CD4-positive, alpha-beta T cell treated with Interleukin-17A for 4 hours (primary cell): ENCODE measurements at places on chromosomes 2 and 18.
A peak's percentile ranks its signal among the peaks of the same experiment; 100 is the strongest.

GRCh38 chr2:25378731-25379490 lies 37.2 kb upstream of the DNMT3A start:
- peak; percentile 35 for DNase-seq

- no peak for DNase-seq
Observed at GRCh38 chr2:6888724-6889123, 11.1 kb downstream of the RSAD2 start.

GRCh38 chr2:10457846-10458598 lies 9.9 kb upstream of the ODC1 start:
- no peak for DNase-seq

- no peak for DNase-seq
Observed at GRCh38 chr2:191951376-191951775, 104.5 kb upstream of the CAVIN2 start.

DNA sequence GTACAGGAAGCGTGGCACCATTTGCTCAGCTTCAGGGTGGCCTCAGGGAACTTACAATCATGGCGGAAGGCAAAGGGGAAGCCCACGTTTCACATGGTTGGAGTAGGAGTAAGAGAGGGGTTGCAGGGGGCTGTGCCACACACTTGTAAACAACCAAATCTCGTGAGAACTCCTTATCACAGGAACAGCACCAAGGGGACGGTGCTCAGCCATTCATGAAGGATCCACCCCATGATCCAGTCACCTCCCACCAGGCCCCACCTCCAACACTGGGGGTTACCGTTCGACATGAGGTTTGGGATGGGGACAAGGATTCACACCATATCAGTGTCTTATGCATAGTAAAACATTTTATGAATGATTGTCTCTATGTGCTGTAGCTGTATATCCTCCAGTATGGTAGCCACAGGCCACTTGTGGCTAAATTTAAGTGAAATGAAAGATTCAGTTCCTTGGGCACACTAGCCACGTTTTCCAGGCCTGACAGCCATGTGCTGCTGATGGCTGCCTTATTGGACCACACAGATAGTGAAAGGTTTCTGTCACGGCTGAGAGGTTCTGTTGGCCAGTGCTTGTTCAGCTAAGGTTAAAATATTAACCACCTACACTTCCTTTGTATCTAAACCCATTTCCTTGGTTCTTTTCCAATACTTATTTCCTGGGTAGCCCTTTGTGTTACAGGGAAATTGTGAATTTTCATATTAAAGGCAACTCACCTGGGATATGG lies 77.3 kb downstream of the AGAP1 start:
- no peak for DNase-seq

GRCh38 chr18:50133526-50133925 lies 61.4 kb downstream of the MYO5B start:
- DNase-seq = no peak

GRCh38 chr2:135119582-135119981 lies 67.5 kb downstream of the RAB3GAP1 start:
- DNase-seq = no peak

GRCh38 chr2:12081481-12082210 lies 335.2 kb downstream of the LPIN1 start:
- DNase-seq = peak; percentile 22

- DNase-seq = no peak
Observed at GRCh38 chr2:18752667-18753422, 163.5 kb upstream of the NT5C1B start.

DNA sequence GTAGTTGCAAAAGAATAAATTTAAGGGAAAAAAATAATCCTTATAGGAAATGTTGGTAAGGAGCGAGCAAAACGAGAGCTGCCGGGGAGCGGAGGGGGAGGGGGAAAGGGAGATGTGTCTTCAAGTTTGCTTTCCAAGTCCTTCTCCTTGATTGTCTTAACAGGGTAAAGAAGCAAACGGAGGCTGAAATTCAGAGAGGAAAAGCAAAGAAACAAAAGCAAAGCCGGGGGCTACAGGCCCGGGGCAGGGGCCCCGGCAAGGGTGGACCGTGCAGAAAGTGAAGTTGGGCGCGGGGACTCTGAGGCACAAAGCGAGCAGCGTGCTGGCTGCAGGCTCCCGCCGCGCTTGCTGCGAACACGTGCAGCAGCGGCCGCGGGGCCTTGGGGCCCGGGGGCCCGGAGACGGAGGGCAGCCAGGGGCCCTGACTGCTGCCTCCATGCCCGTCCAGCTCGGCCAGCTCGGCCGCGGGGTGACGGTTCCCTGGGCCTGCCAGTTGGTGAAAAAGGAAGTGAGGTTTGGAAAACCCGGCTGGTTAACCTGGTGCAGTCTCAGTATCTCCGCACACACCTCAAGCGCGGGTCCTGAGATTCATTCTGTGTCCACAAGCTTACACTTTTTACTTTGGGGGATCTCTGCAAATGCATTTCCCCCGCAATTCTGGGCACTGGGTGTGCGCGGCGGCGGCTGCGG lies 4.1 kb downstream of the BCL11A start:
- DNase-seq = peak; percentile 22

GRCh38 chr18:3692691-3693090 lies 242.7 kb downstream of the TGIF1 start:
- no peak for DNase-seq

DNA sequence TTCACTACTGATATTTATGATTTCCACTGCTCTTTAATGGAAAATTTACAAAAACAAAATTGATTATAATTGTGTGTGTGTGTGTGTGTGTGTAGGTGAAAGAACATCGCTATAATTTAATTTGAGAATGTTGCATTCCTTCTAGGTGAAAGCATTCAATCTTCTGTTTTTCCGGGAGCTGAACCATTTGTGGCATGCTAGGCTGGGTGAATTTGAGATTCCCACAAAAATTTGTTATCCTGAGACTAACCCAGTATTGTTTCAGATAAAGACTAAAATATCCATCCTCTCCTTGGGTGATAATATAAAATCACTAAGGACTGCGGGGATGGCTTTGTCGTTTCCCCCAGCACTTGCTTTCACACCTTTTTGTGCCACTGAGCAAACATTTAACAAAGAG lies 911.2 kb upstream of the PIK3C3 start:
- no peak for DNase-seq

- no peak for DNase-seq
Observed at GRCh38 chr2:240395896-240396622, 39.4 kb upstream of the GPC1 start.

GRCh38 chr2:228065686-228066085 lies 115.8 kb downstream of the SPHKAP start:
- DNase-seq = no peak

GRCh38 chr2:86284987-86285386 lies 52.4 kb downstream of the REEP1 start:
- no peak for DNase-seq
